NCI-H187 (cell line): ENCODE measurements at places on chromosomes 4 and X.
A peak's percentile ranks its signal among the peaks of the same experiment; 100 is the strongest.

DNA sequence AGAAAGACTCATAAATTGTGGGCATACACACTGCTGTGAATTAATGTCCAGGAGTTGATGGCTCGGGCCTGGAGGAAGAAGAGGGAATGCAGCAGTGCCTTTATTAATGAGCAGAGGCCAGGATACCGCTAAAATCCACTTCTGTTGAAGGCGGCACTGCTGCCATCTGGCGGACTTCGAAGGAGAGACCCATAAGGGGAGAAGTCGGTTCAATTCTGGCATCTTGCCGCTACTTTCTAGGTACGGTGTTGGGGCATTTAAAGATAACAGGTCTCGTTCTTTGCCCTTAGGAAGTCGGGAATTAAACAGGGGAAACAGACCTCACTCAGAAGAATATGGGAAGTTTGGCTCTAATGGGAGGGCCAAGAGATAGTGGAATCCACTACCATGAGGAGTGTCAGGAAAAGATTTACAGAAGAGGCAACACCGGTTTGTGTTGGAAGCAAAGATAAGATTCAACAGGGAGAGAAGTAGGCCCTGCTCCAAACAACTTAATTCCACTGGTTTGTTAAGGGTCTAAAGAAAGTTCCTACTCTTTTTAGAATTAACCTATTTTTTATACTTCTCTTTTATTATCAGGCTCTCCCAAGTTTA lies 133.6 kb upstream of the GIMD1 start:
- peak; percentile 1 for DNase-seq

DNA sequence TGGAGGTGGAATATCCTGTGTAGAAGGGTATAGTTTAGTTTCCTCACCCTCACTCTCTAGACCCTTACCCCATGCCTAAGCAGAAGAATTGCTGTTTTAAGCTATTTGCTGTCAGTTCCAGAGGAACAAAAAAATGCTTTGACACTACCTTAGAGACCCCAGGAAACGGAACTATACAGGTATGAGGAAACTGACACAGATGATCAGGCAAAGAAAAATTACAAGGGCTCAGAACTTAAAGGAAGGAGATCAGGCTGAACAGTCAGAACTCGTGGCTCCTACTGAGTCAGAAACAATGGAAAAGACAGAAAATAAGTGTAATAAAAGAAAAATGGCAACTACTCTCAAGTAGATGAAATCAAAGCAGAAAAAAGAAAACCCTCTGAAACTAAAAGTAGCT lies 65.6 kb downstream of the BANK1 start:
- no peak for DNase-seq

DNA sequence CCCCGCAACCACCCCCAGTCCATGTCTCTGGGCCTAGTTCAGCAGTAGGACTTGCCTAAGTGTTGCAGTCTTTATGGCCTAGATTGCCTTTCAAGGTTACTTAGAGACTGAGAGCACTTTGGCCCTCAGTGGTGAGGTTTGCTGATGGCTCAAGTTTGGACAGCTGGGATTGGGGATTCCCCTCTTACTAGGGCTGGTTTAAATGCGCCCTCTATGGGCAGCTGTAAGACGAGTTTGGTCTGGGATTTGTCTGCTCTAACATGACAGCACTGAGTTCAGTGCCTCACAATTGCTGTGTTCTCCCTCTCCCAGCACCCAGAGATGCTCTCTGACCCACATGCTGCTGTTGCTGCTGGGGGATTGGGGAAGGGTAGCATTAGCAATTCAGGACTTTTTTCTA lies 23.1 kb downstream of the DACH2 start:
- DNase-seq: no peak

GRCh38 chr4:174248407-174248806 lies 35.1 kb downstream of the FBXO8 start:
- DNase-seq: no peak

DNA sequence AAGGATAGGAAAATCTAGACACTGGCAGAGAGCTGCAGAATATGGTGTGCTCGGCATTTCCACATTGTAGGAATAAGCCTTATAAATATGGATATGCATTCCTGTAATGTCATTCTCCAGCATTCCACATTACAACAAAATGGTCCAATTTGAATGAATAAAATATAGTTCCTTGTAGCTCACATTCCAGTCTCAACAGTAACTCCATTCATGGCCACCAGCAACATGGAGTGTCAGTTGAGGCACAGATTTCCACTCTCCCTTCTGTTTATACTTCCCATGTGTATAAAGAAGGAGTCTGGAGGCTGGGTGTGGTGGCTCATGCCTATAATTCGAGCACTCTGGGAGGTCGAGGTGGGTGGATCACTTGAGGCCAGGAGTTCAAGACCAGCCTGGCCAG lies 84.5 kb downstream of the AASDH start:
- no peak for DNase-seq

- DNase-seq: no peak
Observed at GRCh38 chr4:105666693-105667092, 41.8 kb downstream of the INTS12 start.

- no peak for DNase-seq
Observed at GRCh38 chr4:13347517-13348125, 136.5 kb downstream of the RAB28 start.
